Astrocyte (in vitro differentiated cells and primary cell): ENCODE measurements at places on chromosomes 5 and 9. TPM values are rescaled to one million over a fixed set of nuclear protein-coding genes. Genes with fewer than 3 reads are reported as not detected.

DNA sequence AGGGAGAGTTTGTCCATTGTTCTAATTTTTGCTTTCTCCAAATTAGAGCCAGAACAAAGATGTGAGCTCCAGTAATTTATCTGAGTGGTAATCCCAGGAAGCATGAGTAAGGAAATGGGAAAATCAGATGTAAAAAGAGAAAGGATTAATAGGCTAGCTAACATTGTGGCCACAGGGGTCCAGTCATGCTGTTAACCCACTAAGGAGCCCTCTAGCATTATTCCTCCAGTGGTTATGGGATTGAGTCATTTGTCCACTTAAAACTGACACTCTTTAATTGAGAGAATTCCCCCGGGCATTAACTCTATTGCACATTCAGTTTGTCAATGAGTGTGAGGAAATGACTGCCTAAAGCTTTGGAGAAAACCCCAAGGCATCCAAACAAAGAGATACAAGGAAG, 700.3 kb upstream of the TYRP1 start:
- no peak for DNase-seq
- no peaks in the 10 kb centered on the region for H3K27me3 ChIP-seq
- H3K36me3 ChIP-seq: no peaks in the 10 kb centered on the region
- no peak overlapping the region for H3K4me3 ChIP-seq

GRCh38 chr5:150129813-150130492, 25.7 kb downstream of the PDGFRB start:
- H3K27ac ChIP-seq: no peak overlapping the region
- no peak overlapping the region for H3K4me3 ChIP-seq
- peaks cover 31% of the 10 kb centered on the region for H3K36me3 ChIP-seq

NR4A3 gene
- 3.2 and 3.6 TPM in 2 replicates for total RNA-seq

DNA sequence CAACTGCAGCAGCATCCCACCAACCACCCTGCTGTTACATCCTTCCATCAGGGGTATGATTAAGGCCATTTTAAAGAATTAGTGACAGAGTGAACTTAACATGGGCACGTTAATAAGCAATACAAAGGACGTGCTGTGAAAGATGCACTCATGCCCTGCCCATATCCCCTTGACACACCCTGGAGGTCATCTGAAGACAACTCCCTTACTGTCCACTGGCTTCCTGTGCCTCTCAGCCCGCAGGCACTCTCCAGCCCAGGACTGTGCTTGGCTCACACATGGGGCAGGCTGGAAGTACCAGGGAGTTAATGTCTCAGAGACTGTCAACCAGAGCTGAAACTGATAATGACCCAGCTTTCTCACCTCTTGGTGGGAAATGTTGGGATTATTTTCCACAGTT, 81.8 kb downstream of the TRIM36 start:
- no peaks in the 10 kb centered on the region for H3K4me1 ChIP-seq
- no peak overlapping the region for H3K4me3 ChIP-seq
- H3K27me3 ChIP-seq: no peaks in the 10 kb centered on the region
- H3K36me3 ChIP-seq: no peaks in the 10 kb centered on the region
- no peak overlapping the region for H3K27ac ChIP-seq
- DNase-seq: no peak

GRCh38 chr5:79147076-79147475, 35.5 kb downstream of the BHMT start:
- peaks cover 12% of the 10 kb centered on the region for H3K4me1 ChIP-seq
- H3K4me3 ChIP-seq: no peak overlapping the region
- H3K27ac ChIP-seq: no peak overlapping the region

PTPRD gene
- total RNA-seq: 84.0 and 88.1 TPM in 2 replicates

DNA sequence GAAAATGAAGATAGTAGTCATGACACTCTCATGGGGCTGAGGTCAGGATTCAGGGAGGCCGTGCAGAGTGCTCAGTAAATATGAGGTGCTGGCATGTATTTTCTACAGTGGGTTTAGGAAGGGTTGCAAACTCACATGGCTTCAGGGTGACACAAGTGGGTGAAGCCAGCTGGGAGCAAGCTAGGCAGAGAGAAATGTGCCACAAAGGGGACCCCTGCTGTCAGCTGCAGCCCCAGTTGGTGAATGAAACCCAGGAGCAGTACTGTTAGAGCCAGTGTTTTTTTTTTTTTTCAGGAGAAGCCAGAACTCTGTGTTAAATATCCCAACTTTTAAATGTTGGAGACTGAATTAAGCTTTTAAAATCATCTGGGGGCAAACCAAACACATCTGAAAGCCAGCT, 75.3 kb downstream of the INSYN2B start:
- no peak overlapping the region for H3K4me3 ChIP-seq
- no peak for DNase-seq
- no peaks in the 10 kb centered on the region for H3K27me3 ChIP-seq
- H3K4me1 ChIP-seq: peaks cover 4% of the 10 kb centered on the region
- no peak overlapping the region for H3K27ac ChIP-seq
